ENCODE measurements at places on chromosomes 13 and 19.

DNA sequence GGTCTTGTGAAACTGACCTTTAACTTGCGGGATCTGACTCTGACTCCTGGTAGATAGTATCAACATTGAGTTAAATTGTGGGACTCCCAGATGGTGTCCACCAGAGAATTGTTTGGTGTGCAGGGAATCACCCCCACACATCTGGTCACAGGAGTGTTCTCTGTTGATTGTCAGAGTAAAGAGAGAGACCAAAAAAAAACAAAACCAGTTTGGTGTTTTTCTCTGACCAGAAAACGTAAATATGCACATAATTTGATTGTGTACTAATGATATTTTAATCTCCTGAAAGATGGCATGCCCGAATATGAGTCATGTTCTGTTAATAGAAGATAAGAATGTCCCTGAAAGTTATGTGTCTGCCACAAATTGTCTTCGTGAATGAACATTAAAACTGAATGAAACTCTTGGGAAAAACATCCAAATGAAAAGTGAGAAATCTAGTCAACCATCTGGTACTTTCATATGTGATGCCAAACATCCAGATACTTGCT is 118.5 kb upstream of the GPC6 start:
- DNase-seq, result no peak

GRCh38 chr13:65784088-65784816 is 1445.9 kb downstream of the PCDH9 start:
- no peak for DNase-seq

DNA sequence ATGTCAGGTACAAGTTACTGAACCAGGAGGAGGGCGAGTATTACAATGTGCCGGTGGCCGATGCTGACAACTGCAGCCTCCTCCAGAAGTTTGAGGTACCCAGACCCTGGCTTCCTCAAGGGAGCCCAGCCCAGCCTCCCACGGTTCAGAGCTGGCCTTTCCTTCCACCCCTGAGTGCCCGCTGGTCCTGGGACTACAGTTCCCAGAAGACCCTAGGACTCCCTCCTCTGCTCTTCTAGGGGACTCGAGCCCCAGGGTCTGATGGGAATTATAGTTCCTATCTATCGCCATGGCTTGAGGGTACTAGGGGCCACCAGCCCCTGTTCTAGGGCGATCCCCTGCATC is 11.0 kb downstream of the PRKCG start:
- no peak for DNase-seq

GRCh38 chr13:40275636-40276035 is 390.8 kb downstream of the FOXO1 start:
- no peak for DNase-seq

DNA sequence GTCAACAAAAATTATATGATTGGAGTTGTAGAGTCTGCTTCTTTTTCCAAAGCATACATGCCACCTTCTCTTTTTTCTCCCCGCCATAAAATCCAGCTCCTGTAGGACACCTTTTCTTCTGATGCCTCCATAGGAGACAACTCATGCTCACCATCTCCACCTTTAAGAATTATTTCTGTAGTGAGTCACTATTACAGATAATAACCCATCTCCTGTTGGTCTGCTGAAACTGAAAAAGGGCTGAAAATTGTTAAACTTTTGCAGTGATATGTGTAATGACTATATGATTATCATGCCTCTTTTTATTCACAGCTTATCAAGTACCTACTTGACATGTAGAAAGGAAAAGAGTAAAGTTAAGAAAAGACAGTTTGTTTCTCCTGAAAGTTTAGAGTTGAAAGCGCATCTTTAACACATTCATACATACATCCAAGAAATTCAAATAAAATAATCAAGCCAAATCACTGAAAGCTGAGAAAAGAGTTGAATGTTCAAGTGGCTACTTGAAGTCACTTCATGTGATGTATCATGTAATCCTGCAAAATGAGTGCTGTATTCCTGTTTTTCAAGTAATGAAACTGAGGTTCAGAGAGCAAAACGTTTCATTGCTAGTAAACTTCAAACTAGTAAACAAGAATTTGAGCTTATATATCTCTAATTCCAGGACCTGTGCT is 35.5 kb upstream of the LPAR6 start:
- no peak for DNase-seq

Data from activated B cell treated with CpG ODN at 0.5 μM for 24 hours (primary cell).